ENCODE measurements at places on chromosomes 13 and 19.

GRCh38 chr13:102838982-102839381 is 6.8 kb upstream of the ERCC5 start:
- DNase-seq: no peak

DNA sequence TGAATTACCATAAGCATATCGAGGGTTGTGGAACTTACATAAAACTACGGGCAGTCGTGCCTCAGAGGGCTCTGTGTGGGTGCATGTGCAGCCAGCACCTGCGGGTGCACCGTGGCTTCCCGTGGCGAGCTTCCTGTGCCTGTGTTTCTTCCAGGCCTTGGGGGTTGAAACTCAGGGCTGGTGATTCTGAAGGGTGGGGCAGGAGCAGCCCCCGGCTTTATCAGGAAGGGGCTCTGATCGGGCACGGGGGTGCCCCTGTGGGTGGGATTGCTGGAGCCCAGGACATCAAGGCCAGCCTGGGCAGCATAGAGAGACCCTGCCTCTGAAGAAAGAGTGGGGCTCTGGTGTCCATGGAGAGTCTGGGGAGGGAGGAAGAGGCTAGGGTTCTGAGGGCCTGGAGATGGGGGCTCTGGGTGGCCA is 11.1 kb downstream of the ATP4B start:
- DNase-seq: no peak

GRCh38 chr13:99471221-99472121 is 29.8 kb upstream of the TM9SF2 start:
- DNase-seq: no peak

DNA sequence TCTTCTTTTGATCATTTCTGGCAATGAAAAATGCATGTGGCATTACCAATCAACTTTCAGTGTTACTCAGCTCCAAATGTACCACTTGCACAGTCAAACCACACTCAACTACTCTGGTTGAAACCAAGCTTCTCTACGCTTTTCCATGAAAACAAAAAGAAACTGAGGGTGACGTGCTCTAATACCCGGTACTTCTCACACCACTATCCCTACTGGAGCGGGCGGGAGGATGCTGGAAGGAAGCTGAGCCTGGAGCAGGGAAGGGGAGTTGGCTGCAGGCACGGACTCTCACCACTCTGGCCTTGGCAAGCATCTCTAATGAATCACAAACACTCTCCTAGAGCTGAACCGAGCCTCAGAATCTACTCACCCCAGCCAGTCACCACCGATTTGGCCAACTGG is 48.2 kb downstream of the STK24 start:
- no peak for DNase-seq

DNA sequence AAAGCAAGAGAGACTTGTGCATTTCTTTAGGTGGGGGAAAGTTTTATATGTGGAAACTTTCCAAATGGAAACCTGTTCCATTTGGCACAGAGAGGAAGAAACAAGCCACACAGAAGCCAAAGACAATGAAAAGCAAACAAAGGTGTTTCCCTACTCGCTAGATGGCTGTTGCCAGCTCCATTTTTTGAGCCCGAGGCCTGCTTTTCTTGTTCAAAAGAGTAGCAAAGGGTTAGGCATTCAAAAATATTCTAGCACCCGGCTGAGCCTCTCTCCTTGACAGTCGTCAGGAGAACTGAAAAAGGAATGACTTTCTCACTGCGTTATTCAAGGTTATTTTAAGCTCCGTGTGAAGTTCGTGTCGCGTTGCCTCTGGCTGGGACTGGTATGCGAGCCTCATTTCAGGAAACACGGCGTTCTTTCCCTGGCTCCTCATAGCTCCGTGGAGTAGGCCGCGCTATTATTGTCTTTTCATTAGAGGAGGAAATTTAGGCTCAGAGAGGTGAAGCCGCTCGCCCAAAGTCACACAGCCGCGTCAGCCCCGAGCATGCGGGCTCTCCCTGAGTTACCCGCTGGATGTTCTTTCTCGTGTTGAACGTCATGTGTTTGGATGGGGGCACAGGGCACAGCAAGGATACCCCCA is 7.6 kb downstream of the TRPM4 start:
- no peak for DNase-seq

- DNase-seq: peak; percentile 24
Measured at GRCh38 chr19:3506384-3507340, 551 bp downstream of the FZR1 start.

GRCh38 chr13:26132756-26133155 is 80.9 kb upstream of the SHISA2 start:
- no peak for DNase-seq

DNA sequence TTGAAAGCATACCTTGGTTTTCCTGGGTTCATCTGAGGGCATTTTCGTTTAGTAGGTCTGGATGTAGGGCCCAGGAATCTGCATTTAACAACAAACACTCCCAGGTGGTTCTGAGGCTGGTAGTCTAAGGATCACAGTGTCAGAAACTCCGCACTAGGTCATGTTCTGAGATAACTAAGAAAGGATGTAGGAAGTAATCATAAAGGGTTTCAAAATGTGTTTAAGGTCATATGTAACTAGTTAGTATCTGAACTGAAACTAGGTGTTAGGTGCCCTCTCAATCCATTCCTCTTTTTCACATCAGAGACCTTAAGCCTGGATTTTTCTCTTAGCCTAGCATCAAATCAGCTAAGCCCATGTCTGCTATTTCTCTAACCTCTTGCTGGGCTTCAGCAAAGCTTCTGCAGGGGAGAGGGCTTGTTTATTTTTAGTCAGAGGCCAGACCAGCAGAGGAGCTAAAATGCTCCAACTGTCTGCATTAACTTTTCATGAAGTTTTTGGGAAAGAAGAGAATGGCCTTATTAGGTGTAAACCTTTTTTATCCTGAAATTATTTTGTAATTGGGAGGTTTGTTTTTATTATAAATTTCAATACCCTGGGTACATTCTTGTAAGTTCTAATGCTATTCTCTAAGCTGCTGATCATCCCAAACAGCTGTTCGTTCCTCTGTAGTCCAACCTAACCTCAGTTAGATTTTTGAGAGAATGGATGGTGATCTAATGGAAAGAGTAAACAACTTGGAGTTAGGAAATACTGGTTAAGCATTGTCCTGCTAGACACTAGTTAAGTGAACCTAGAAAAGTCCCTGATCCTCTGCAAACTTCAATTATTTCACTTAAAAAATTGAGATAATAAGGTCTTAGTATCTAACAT is 262.8 kb upstream of the RFC3 start:
- DNase-seq: no peak

DNA sequence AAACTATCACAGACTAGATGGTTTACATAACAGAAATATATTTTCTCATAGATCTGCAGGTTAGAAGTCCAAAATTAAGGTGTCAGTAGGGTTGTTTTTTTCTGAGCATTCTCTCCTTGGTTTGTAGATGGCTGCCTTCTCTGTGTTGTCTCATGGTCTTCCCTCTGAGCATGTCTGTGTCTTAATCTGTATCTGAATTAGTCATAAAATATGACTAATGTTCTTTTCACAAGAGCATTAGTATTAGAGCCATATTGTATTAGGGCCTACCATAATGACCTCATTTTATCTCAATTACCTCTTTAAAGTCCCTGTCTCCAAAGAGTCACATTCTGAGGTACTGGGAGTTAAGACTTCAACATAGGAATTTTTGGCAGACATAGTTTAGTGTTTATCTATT is 77.2 kb upstream of the OBI1 start:
- no peak for DNase-seq

DNA sequence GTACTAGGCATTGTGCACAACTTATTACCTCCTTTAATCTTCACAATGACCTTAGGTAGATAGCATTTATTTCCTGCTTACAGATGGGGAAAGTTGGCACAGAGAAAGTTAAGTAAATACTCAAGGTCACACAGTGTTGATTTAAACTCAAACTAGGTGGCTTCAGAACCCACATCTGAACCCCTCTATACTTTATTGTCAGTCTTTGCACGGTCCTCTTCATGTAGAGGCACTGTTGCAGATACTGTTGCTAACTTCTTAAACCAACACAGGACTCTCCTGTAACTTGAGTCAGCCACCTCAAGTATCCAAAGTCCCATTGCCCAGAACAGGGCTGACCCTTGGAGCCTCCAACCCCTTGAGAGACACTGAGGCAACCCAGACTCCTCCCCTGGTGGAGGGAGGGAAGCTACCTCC is 48.8 kb downstream of the FRY start:
- DNase-seq: no peak

DNA sequence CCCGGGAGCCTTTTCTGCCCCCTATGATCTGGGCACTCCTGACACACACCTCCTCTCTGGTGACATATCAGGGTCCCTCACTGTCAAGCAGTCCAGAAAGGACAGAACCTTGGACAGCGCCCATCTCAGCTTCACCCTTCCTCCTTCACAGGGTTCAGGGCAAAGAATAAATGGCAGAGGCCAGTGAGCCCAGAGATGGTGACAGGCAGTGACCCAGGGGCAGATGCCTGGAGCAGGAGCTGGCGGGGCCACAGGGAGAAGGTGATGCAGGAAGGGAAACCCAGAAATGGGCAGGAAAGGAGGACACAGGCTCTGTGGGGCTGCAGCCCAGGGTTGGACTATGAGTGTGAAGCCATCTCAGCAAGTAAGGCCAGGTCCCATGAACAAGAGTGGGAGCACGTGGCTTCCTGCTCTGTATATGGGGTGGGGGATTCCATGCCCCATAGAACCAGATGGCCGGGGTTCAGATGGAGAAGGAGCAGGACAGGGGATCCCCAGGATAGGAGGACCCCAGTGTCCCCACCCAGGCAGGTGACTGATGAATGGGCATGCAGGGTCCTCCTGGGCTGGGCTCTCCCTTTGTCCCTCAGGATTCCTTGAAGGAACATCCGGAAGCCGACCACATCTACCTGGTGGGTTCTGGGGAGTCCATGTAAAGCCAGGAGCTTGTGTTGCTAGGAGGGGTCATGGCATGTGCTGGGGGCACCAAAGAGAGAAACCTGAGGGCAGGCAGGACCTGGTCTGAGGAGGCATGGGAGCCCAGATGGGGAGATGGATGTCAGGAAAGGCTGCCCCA is 8.5 kb upstream of the CEACAM7 start:
- no peak for DNase-seq

GRCh38 chr13:84649853-84650252 is 767.6 kb upstream of the SLITRK1 start:
- no peak for DNase-seq

DNA sequence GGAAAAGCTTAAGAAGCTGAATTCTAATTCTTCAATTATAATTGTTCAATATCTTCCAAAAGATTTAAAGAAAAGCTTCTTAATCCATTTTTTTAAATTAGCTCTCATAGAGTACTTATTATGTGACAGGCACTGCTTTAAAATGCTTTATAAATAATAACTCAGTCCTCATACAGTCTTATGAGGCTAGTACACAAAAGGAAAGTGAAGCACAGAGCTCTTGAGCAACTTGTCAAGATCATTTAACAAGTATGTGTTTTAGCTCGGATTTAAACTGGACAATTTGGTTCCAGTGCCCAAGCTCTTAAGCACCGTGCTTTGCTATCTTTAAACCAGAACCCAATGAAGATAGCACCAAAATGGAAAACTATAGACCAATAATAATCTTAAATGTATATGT is 106.1 kb downstream of the DHRS12 start:
- no peak for DNase-seq

DNA sequence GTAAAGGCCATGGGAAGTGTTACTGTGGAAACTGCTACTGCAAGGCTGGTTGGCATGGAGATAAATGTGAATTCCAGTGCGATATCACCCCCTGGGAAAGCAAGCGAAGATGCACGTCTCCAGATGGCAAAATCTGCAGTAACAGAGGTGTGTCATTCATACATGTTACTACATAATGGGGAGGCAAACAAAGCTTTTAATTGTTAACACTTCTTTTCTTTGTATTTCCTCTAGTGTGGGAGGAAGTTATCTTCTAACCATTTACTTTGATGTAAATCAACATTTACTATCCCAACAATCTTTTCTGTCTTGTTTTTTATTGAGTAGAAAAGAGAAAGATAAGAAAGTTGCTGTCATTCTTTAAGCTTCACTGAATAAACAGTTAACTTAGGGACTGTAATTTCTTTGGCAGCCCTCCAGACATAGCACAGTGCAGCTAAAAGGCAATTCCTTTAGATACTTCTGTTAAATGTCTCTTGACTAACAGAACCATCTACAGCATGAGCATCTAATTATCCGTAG is 126.9 kb downstream of the ITGBL1 start:
- DNase-seq: no peak

Measured in esophagus squamous epithelium (tissue), 5 donors.